ENCODE measurements at places on chromosomes 6 and 20. TPM values are rescaled to one million over a fixed set of nuclear protein-coding genes. Genes with fewer than 3 reads are reported as not detected.

DNA sequence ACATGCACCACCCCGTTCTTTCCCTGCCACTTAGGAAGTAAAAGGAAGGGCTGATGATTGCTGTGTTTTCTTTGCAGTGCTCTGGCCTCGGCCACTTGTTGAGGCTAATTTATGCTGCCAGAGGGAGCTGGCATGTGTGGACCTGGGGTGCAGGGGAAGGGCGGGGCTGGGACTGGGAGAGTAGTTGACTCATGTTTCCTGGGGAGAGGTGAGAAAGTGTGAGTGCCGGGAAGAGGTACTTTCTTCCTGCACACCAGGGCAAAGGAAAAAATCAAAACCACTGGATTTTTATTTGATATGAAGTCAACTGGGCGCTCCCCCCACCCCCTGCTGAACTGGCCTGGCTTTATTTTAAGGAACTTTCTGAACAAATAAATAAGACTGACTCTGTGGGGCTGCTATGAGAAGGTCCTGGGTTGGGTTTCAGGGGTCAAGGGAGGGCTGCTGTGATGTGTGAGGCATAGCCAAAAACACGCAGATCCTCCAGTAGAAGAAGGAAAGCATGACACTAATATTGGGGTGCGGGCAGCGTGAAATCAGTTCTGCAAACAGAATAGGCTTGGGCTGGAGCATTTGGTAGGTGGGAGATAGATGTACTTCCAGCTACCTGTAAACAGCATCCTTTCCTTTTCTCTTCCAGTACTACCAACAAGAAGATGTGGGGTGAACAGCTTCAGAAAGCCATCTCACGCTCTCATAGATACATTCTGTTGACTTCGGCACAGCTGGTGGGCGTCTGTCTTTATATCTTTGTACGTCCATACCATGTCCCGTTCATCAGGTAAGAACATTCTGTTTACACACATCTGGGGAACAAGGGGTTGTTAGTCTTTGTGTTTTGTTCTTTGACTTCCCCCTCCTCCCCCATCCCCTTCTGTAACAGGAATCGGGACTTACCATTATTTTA, 87.5 kb downstream of the SYNJ2 start:
- peak; percentile 93 for DNase-seq

SAPCD1 gene
- 5.1 TPM for total RNA-seq

TFAP2D gene
- not detected for total RNA-seq

DNA sequence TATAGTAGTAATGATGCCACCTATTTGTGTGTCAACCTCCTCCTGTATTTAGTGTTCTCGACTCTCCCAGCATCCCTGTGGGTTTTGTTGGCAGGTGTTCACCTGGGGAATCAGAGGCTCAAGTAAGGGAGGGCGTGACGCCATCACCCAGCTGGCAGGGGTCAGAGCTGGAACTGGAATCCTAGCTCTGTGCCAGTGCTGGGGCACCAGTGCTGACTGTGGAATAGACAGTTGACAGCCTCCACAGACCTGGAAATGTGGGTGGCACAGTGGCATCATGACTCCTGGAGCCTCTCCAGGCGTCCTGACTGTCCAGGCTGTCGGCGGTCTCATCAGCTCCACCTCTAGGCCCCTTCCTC, 102.8 kb downstream of the SYCP2 start:
- DNase-seq = peak; percentile 42

ERVFRD-1 gene
- not detected for total RNA-seq

C6orf132 gene
- 31.9 TPM for total RNA-seq

GRCh38 chr20:53768329-53768728, 174.7 kb upstream of the ZNF217 start:
- DNase-seq = no peak

FAM209A gene
- 0.42 TPM for total RNA-seq

GRCh38 chr6:15507221-15507620, 155.6 kb downstream of the DTNBP1 start:
- DNase-seq = no peak

DNA sequence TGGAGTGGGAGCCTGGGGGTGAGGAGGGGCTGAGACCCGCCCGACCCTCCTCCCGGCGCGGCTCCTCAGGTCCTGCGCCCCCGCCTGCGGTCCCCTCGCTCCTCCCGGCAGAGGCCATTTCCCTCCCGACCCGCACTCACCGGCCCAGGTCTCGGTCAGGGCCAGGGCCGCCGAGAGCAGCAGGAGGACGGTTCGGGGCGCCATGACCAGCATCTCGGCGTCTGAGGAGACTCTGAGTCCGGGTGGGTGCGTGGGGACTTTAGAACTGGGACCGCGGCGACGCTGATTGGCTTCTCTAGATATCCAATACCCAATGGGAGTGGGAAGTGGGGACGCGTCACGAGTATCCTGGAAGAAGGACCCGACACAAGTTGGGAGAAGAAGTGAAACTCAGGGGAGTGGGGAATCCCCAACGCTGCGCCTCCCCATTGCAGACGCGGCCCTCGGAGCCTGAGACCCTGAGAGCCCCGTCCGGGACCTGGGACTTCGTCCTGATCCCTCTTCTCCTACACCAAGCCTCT, at the start of gene HLA-B:
Gene HLA-B (minus strand): TSS at position 234 of the 521 bp plus-strand sequence. CDS start 21 bp downstream, at position 213.
- DNase-seq = peak; percentile 85

ADGRF1 gene
- total RNA-seq = 3.5 TPM

- DNase-seq = peak; percentile 58
These were observed 5.5 kb upstream of the SOX4 start for GRCh38 chr6:21587961-21588480.

DNA sequence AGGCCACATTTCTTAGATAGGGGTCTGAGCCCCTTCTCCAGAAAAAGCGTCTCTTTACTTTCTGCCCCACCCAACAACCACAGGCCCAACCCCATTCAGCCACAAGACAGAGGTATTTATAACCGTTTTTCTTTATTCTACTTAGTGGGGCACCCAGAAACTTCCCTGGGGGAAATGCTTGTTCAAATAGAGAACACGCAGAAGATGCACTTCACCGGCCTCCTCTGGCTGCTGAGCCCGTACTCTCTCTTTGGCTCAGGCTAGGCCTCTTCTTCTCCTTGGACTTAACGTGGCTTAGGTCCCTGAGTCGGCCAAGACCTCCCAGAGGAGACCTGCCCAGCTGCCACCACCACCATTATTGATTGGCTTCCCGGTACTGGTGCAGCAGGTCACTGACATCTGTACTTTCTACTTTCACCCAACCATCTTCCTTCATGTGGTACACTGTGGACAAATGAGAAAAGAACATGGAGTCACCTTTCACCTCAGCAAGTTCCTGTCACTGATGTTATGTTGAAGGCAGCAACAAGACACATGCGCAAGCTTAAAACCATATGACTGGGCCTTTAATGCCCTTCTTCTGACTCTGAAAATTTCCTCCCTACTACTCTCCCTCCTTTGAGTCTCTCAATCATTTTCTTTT, 2.2 kb upstream of the TAP2 start:
- no peak for DNase-seq

All from MCF 10A (cell line).